ENCODE measurements at places on chromosomes 6 and 20.
A peak's percentile ranks its signal among the peaks of the same experiment; 100 is the strongest.

DNA sequence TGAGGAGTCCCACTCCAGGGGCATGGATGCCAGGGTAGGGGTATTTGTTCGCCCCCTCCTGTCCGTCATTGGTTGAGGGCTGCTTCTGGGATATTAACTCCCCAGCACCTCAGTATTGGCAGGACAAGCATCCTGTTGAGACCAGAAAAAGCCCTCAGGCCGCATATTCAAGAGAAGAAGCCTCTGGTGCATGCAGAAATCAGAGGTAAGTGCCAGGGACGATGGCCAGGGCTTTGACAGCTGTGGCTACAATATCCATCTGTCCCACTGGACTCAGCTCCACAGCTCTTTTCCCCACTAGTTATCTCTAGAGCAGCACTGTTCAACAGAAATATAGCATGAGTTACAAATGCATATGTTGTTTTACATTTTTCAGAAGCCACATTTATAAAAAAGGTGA, 651.3 kb downstream of the KIF16B start:
- no peak for DNase-seq

DNA sequence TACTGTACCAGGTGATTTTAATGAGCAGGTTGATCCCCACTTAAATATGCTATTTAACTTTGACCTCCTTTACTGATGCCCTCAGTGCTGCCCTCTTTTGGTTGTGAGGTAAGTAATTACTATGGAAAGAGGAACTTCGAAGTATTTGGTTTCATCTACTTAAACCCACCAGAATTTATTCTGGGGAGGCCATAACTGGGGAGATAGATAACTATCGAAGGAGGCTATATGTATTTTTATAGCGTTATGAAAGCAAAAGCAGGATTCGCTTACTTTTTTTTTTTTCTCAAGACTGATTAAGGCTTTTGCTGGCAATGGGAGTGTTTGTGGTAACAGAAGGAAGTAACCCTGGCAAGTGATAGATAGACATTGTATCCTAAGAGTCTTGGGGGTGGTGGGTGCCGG, 168.9 kb upstream of the CENPW start:
- DNase-seq: no peak

DNA sequence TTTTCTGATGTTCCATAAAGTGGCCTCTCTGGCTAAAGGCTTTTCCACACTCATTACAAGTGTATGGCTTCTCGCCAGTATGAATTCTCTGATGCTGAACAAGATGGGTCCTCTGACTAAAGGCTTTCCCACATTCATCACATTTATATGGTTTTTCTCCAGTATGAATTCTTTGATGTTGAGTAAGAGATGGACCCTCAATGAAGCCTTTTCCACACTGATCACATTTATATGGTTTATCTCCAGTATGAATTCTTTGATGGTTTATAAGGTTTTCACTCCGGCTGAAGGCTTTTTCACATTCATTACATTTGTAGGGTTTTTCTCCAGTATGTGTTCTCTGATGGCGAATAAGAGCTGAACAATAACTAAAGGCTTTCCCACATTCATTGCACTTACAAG, 20.4 kb downstream of the ZNF184 start:
- DNase-seq: no peak

DNA sequence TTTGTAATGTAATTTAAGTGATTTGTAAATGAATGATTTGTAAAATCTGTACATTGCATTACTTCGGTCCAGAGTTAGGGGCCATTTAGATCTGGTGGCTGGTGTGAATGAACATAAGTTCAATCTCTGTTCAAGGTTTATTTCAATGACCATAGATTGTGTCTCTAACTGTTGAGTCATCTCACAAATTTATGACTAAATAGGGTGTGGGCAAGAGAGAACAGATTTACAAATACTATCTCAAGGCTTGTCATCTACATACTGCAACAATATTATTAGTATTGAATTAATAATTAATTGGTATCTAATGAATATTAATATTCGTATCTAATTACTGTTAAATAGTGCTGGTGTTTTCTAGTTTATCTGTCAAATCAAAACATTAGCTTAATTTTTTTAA, 115.3 kb upstream of the EDN1 start:
- no peak for DNase-seq

DNA sequence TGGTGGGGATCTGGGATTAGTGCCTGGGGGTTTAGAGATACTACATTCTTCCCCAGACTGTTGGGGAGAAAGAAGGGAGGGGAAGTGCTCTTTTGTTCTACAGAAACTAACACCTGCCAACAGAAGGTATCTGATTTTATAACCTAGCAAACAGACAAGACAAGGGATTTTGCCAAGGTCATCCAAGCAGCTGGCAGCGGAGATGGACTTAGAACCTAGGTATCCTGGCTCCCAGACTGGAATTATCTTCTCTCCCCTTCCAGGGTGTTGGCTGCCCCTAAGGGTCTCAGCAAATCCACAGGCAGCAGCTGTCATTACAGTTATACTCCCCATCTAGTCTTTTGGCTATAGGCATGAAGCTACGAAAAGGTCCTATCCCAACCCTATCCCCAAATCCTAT, 8.4 kb downstream of the SDC4 start:
- DNase-seq: no peak

DNA sequence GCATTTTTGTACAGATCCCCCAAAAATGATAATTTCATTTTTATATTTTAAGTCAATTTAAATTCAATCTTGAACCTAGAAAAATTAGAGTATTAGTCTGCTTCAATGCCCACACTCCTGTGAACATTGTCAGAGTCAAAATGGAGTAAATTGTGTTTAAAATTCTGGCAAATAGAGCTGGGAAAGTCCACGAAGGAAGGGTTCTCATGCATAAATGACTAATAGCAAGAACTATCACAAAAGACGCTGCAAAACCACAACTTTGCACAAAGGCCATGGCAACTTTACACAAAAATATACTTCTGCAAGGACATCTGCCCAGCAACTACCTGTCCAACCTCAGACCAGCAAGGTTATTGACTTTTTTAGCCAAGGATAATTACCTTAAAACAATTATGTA, 203.2 kb upstream of the SMLR1 start:
- DNase-seq: no peak

- DNase-seq: no peak
Measured at GRCh38 chr6:35635601-35636597, 52.8 kb downstream of the FKBP5 start.

- DNase-seq: no peak
Measured at GRCh38 chr6:115363379-115363778, 697.3 kb downstream of the FRK start.

GRCh38 chr6:164401871-164402270, 907.5 kb downstream of the C6orf118 start:
- DNase-seq: no peak

GRCh38 chr6:68040780-68041179, 594.3 kb upstream of the ADGRB3 start:
- DNase-seq: no peak

GRCh38 chr20:46148313-46149208, 30.4 kb downstream of the CD40 start:
- DNase-seq: no peak

DNA sequence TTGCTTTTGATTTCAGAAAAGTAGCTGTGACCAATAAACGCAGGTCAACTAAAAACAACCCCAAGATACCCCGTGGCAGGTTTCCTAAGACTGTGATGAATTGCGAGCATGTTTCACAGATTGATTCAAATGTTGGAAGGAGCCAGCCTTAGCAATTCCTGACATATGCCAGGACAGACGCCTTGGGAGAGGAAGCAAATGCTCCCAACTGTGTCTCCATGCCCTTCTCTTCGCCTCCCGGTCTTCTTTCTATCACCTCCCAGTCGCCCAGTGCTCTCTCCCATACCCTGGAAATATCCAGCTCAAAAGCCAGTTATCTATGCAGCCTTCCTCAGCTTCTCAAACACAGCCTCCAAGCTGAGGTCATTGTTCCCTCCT, 32.0 kb downstream of the KIAA0319 start:
- no peak for DNase-seq

DNA sequence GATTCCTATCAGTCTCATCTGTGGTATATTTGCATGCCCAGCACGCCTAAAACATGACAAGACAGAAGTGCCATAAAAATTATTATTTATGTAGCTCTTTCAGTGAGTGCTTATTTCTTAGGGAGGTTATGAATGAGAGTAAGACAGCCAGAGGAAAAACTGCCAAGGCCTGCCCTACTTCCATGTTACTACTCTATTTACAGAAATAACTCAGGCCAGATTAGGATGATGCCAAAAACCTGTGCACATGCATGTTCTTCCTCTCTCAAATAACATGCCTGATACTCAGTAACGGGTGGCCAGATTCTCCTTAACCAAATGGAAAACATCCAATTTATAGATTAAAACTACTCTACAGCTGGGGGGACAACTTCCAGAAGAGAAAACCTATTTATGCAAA, 45.7 kb downstream of the ILRUN start:
- no peak for DNase-seq

DNA sequence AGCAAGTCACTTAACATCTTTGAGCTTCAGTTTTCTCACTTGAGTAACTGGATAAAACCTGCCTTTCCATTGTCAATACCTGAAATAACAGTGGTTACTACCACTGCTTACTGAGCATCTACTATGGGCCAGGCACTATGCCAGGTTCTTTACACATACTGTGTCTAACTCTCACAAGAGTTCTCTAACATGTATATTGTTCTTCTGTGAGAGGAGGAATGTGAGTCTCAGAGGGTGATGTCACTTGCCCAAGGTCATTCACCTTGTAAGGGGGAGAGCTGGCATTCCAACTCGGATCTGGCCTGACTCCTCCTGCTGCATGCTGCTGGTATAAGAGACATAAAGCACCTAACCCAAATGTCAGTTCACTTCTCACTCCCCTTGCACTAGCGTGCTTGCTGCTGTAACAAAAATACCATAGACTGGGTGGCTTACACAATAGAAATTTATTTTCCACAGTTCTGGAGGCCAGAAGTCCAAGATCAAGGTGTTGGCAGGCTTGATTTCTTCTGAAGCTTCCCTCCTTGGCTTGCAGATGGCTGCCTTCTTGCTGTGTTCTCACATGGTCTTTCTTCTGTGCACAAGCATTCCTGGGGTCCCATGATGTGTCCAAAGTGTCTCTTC, 21.9 kb upstream of the SGK2 start:
- DNase-seq: peak; percentile 20

DNA sequence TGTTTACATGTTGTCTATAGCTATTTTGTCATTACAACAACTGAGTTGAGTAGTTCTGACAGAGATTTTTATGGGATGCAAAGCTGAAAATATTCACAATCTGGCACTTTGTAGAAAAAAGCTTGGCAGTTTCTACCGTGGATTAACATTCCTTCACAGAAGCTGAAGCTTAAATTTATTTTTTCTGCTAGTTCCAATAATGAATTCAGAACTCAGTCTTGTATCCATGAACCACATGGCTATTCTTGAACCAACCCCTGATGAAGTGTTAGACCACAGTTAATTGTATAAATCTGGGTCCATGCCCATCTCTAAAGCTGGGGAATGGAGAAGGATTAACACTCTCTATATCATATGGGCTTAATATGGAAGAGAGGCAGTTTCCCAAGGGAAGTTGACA, 743.8 kb upstream of the FLRT3 start:
- no peak for DNase-seq

- DNase-seq: peak; percentile 88
Measured at GRCh38 chr6:2531426-2532215, 219.1 kb downstream of the MYLK4 start.

DNA sequence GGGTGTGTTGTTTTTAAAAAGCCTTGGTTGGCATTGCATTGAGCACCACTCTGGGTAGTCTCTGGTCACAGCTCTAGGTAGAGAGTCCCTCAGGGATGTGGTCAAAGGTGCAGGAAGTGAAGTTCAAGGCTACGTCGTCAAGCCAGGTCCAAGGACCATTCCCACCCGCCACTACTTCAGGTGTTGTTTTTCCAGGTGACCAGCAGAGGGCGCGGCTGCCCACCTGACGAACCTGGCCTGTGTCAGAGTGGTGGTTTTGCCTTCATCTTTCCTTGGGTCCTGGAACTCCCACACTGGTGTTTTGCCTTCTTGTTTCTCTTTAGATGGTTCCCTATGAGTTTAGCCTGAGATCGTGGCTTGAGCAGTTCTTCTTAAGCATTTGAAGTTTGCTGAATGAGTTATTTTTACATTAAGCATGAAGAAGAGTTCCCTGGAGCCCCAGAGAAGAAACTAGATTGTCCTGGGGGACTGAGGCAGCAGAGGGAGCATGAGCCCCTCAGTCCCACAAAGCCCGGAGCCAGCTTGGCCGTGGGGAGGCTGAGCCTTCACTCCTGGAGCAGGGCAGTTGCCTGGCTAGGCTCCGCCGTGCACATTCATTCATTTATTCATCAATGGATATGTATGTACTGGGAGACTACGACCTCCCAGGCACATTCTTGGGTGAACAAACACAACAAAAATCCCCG, 5.6 kb upstream of the PHACTR3 start:
- no peak for DNase-seq

DNA sequence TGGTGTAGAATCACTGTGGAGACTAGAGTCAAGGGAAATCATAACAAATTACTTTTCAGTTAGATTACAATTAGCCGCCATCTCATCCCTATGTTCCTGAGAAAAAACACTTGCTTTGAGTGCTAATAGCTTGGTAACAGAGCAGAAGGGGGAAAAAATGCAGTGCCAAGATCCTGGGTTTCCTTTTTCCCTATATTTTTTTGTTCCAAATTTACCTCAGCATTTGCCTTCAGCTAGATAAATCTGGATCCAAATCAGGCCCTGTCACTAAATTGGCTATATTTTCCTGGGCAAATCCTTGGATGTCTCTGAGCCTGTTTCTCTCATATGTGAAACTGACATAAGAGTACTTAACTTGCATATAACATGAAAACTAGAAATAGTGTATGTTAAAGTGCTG, 86.0 kb downstream of the TENT5A start:
- no peak for DNase-seq

DNA sequence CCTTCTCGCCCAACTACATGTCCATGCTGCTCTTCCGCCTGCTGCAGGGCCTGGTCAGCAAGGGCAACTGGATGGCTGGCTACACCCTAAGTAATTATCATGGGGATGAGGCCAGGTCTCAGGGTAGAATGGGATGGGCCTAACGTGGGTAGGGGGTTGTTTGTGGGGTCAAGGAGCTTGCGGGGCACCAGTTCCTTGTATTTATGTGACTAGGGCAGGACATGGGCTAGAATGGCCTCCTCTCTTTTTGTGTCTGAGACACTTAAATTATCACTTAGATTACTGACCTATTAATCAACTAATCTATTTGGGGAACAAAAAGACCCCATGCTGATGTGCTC, 10.7 kb downstream of the SLC22A1 start:
- no peak for DNase-seq

DNA sequence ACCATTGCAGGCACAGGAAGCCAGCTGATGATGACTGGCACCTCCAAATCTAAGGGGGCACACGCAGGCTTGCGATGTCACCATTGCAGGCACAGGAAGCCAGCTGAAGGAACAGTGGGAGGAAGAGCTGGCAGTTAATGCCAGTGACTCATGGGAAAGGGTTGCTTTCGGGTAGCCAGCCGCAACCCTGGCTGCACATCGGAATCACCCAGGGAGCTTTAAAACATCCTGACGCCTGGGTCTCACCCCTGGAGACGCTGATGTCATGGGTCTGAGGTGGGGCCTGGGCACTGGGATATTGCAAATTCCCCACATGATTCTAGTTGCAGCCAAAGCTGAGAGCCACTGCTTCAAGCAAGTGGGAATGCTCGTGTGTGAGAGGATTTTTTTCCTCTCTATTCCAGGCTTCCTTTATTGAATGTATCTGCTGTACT, 16.1 kb upstream of the CCN6 start:
- peak; percentile 67 for DNase-seq

GRCh38 chr6:8274226-8274625, 161.1 kb downstream of the SLC35B3 start:
- DNase-seq: no peak

GRCh38 chr6:53611889-53612288, 53.7 kb downstream of the KLHL31 start:
- DNase-seq: no peak

- DNase-seq: no peak
Measured at GRCh38 chr6:104623052-104623690, 236.5 kb downstream of the HACE1 start.
